ENCODE measurements at places on chromosomes 3 and 15. TPM values are rescaled to one million over a fixed set of nuclear protein-coding genes. Genes with fewer than 3 reads are reported as not detected.

Gene APPL1
- 62.0 TPM for total RNA-seq

Gene GOLGA8H
- total RNA-seq: 8.9 TPM

Gene CHRNA3
- total RNA-seq: 1.3 TPM

Gene NPAP1
- not detected for total RNA-seq

GRCh38 chr3:139301654-139302053, 42.2 kb upstream of the MRPS22 start:
- DNase-seq: no peak

DNA sequence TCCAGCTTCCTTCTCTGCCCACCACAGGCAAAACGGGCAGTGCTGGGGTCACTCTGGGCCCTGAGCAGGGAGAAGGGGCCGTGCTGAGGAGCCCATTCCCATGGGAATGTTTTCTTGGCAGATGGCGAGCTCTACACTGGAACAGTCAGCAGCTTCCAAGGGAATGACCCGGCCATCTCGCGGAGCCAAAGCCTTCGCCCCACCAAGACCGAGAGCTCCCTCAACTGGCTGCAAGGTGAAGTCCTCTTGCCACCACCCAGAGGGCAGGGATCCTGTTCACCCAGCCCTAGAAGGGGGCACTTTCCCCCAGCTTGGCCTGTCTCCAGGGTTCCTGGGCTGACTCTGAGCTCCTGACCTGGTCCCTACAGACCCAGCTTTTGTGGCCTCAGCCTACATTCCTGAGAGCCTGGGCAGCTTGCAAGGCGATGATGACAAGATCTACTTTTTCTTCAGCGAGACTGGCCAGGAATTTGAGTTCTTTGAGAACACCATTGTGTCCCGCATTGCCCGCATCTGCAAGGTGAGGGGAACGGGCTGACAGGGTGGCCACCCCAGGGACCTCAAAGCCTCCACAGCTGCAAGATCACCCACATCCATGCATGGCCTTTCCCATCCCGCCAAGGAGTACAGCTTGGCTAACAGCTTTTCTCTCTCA, 12.4 kb downstream of the CIB1 start:
- DNase-seq: no peak

DNA sequence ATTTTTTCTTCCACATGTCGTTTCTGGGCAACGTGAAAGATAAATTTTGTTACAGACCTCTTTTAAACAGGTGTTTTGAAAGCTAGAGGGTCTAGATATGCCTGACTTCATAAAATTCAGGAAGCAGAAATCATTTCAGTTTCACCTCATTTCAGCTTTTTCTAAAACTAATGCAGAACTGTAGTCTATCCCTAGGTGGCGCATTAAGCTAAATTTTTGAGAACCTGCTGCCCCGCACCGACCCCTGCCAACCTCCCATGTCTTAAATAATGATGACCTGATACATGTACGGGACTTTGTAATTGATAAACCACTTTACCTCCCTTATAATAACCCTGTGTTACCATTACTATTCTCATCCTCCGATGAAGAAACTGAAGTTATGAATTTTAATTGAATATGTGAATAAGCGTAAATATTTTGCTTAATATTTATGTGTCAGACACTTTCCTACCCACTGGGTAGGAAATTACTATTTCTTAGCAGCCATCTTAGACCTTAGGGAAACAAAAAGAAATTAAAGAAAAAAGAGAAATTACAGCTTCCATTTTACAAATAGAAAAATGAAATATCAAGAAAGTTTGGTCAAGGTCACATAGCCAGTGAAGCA, 78.7 kb upstream of the GCNT3 start:
- DNase-seq: no peak

DNA sequence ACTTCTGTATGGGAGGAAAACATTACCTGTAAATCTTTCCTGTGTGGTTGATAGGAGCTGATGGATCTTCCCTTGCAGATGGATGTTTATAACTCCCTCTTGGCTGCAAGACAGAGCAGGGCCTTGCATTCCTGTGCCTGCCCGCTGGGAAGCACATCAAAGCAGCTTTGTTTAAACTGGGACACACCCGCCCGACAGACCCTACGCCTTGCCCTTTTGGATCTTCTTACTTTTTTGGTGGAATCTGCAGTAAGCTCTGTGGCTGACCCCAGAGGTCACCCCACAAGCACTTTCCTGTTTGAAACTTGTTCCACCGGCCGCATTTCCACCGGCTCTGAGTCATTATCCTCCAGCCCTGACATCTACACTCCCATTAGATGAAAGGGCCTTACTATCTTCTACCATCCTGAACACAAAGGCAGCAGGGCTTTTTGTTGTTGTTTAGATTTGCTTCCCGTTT, 244.1 kb upstream of the STT3B start:
- DNase-seq: no peak

GRCh38 chr15:90101130-90101968, 919 bp downstream of the IDH2 start:
- DNase-seq: no peak

GRCh38 chr15:36251450-36251849, 328.0 kb upstream of the CDIN1 start:
- DNase-seq: no peak

- no peak for DNase-seq
Observed at GRCh38 chr15:58387130-58387529, 44.7 kb upstream of the LIPC start.

- no peak for DNase-seq
Observed at GRCh38 chr3:12782172-12782815, 14.2 kb upstream of the CAND2 start.

- no peak for DNase-seq
Observed at GRCh38 chr3:36557021-36557707, 176.9 kb downstream of the STAC start.

DNA sequence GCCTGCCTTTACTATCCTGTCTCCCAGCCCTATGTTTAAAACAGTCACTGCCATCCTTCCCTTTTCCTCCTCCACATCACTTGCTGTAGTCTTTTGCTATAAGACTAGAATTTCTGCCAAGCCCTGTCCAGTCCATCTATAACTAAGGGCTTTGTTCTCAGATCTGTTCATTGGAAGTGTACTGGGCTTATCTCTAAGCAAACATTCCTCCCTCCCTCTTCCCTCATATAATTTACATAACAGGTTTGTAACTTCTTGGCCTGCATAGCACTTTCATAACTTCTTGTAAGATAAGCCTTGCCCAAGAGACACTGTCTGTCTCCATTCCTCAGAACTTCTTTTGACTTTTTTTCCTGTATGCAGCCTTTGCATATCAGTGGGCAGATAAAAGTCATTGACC, 16.7 kb downstream of the TPRG1 start:
- DNase-seq: no peak

GRCh38 chr15:92077353-92078085, 224.0 kb downstream of the SLCO3A1 start:
- peak; percentile 38 for DNase-seq

DNA sequence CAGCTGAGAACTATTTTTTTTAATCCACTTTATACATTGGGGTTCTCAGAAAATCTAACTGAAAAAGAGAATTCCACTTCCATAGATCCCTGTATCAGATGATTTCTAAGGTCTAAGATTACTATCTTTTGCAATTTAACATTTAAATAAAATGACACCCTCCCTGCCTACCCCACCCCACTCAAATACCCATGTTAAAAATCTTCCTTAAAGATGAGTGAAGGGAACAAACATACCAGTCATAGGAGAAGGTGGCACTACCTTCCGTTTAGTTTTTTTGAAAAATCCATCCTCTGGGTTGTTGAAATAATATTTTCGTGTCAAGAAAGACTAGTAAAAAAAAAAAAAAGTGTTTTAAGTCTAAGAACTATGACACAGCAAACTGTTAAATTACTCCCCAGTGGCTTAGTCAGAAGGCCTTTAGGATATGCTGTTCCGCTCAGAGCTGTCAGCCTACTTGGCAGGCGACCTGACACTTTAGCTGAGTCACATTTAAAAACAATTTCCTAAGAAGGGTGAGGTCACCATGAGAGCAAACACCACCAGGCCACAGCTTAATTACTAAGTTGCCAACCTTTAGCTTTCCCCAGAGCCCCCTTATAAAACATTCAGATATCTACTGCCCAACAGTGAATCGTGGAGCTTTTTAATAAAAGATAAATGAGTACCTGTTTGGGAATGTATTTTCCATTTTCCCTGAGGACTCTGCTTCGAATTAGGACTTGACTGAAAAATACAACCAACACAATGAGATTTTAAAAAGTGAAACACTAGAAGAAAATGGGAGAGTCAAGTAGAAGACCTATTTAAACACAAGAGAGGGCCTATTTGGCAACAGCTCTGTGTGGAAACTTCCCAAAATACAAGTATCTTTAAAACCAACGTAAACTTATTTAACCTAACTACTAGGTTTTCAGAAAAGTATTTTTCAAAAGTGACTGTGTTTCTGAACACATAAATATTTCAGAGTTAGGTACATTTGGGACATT, 9.6 kb downstream of the EMC3 start:
- no peak for DNase-seq

DNA sequence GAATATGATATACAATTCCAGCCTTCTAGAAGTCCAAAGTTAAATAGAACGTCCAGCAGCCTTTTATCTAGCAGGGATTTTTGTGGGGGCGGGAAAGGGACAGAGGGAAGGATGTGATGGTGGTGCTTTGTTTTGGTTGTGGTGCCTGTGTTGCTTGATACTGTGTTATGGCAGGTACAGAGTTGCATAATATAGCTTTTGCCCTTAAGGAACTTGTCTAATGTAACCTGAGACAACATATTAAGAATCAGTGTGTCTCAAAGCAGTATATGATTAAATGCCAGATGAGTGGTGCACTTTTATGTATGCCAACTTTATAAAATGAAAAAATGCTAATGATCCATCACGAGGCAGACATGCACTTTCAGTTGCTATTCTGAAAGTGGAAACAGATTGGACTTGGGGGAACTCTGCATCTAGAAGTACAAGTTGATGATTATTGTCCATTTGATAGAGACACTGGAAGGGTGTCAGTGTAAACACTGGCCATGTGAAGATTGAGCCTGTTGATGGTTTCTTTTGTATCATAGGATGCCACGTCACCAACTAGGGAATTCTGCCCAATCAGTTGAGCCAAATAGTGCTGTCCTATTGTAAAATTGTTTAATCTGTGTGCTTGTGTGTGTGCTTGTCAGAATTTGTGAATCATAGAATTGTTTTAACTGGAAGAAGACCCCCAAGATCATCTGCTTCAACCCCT, 23.0 kb downstream of the NEO1 start:
- no peak for DNase-seq

GRCh38 chr15:85622221-85622831, 172.4 kb downstream of the KLHL25 start:
- no peak for DNase-seq

DNA sequence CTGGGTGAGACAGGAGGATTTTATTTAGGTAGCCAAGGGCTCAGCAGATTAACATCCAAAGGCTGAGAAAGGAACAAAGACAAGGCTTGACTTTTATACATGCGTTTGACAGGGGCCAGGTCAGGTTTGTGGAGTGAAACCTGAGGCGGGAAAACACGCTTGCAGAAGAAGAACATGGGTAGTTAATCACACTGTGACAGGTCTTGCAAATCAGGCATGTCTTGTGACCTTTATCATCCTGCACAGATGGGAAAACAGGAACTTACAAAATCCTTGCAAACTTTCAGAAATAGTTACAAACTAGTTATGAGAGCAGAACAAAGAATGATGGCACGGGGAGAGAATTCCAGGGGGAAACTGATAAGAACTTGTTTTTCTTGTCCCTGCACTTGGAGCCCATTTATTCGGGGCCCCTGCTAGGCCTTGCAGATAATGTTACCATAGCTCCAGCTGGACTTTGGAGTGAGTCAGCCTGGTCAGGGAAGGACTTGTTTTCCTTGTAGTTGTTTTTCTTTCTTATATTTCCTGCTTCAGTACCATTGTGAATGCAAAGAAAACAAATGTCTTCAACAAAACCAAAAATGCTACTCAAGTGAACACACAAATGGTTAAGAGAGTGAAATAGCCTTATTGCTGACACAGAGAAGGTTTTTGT, 965.9 kb upstream of the ROBO1 start:
- no peak for DNase-seq

DNA sequence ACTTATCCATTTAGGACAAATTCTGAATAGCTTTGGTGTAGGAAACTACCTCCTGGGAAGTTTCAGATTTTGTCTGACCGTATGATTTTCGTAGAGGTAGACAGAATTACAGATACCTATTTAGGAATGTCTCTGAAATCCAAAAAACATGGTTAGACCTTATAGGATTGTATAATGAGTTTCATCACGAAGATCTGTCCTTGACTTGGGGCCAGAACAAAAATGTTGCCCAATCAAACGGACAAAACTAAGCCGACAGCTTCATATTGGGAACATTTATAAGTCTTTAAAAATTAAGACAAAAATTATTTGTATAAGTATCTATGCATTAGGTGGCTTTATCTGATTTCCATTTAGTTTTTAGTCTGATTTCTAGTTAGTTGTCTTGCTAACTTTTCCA, 32.6 kb downstream of the MNS1 start:
- no peak for DNase-seq

- no peak for DNase-seq
Observed at GRCh38 chr3:46222435-46223161, 14.5 kb upstream of the CCR1 start.

DNA sequence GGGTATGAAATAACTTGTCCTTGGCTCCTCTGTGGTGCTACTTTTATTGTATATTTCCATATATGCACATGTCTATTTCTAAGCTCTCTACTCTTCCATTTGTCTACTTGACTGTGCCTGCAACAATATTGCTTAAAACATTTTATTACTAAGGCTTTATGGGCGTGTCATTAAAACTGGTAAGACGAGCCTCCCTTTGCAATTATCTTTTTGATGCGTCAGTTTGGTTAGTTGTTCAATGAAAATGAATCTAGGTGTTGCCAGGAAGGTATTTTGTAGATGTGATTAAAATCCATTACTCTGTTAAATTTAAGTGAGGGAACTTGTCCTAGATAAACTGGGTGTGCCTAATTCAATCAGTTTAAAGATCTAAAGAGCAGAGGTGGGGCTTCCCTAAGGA, 12.9 kb upstream of the TRA2B start:
- no peak for DNase-seq

DNA sequence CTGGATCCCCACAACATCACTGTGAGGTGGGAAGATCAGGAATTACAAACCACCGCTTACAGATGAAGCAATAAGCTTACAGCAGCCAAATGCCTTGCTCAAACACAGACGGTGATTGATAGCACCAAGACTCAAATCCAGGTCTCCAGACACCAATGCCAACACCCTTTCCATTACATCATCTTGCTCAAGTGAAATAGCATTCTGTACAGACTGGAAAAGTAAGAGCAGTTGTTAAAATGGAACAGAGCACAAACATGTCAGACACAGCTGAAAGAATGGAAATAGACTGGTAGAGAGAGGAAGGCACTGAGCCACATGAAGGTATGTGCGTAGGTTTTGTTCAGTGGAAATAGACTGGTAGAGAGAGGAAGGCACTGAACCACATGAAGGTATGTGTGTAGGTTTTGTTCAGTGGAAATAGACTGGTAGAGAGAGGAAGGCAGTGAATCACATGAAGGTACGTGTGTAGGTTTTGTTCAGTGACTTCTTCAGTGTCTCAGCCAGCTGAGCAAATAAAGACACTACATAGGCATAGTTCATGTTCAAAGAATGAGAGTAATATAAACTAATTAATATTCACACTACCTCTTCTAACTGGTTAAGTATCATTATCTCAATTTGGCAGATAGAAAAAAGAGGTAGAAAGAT, 15.6 kb downstream of the CLDN1 start:
- no peak for DNase-seq

- DNase-seq: no peak
Observed at GRCh38 chr3:186814100-186814499, 7.8 kb upstream of the RFC4 start.

GRCh38 chr15:101136381-101137268, 115.2 kb downstream of the CHSY1 start:
- DNase-seq: no peak
